HS-27A (cell line): ENCODE measurements at places on chromosomes 3 and 15.

- DNase-seq, result no peak
These were observed 543.1 kb upstream of the RGMA start for GRCh38 chr15:93631958-93632618.

- DNase-seq, result no peak
These were observed 76.5 kb downstream of the CD200R1L start for GRCh38 chr3:112770032-112770626.

- DNase-seq, result no peak
These were observed 216.9 kb upstream of the CDIN1 start for GRCh38 chr15:36362509-36362915.

DNA sequence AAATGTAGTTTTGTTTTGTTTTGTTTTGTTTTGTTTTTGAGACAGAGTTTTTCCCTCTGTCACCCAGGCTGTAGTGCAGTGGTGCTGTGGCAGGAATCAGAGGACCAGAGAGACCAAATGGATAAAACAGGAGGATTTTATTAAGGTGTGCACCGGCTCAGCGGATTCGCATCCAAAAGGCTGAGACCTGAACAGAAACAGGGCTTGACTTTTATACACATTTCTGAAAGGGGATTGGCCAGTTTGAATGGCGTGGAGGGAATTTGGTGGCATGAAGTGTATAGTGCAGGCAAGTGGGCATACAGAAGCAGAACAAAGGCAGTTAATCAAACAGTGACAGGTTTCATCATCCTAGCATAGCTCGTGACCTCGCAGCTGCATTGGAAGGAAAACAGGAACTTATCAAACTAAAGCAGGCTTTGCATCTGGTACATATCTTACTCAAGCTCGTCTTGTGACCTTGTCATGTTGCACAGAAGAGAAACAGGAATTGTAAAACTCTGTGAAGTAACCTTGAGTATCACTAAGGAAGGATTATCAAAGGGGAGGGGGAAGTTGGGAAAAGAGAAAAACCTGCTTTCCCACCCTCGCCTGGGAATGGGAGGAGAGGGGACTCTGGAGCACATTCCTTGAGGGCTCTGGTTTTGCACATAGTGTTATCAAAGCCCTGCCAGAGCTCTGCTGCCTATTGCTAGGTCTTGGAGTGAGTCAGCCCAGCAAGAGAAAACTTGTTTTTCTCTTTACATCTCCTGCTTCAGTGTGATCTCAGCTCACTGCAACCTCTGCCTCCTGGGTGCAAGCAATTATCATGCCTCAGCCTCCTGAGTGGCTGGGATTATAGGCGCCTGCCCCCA lies 38.5 kb downstream of the C3orf62 start:
- DNase-seq, result no peak

GRCh38 chr3:50221411-50222168 lies 14.4 kb upstream of the GNAI2 start:
- no peak for DNase-seq

GRCh38 chr15:42157381-42157780 lies 945 bp upstream of the PLA2G4F start:
- DNase-seq, result no peak

DNA sequence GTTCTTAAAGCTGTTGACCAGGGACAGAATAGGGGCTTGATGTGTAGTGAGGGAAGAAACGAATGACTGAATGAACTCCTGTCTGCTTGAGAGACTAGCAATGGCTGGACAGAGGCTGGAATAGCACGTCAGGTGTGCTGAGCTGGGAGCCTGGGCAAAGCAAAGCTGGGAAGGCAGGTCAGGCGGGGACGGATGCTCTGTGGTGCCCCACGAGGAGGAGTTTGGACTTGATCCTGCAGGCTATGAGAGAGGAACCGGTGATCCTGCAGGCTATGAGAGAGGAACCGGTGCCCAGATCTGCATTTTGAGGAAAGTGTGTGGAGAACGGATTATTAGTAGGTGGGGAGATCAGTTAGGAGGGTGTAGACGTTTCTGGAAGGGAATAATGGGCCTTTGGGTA lies 31.3 kb upstream of the PSTPIP1 start:
- no peak for DNase-seq

DNA sequence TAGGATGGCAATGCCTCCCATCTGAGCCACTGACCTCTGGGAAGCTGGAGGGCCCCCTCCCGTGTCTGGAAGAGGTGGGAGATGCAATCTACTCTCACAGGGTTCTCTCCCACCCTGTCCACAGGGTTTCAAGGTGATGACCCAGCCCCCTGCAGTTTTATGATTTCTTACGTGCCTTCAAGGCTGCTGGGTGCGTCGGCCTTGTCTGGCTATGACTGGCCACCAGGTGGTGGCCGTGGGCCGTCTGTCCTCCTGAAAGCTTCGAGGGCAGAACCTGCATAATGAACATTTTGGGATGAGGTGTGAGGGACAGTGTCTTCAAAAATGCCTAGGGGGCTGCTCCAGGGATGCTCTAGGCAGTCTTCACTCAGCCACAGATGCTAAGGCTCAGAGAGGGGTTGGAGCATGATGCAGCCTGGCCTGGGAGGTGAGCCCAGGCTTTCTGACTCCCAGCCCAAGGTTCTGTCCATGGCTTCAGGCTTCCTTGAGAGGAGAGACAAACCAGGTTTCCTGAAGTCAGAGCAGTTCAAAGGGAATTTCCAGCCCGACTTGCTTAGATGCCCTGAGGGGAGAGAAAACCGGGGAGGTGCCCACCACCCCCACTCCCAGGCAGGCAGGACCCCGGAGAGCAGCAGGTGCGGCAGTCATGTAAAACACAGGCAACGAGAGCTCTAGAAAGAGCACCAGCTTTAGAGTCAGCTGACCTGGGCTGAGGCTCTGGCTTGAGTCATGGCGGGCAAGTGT lies 18.7 kb downstream of the ISG20 start:
- DNase-seq, result no peak

DNA sequence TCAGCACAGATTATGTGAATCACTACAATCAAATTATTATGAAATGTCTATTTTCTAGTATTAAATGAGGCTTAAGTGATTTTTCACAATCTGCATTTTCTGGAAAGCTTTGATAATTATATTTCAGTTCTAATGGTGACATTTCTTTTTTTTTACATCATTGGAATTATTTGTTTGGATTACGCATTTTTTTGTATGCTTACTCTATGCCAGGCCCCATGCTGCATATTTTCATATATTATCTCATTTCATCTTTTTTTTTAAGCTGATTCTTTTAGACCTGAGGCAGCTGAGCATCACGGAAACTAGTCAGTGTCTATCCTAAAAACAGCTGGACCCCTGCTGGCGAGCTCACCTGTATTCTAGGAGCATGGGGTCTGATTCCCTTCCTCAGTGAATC lies 31.1 kb downstream of the SLCO3A1 start:
- DNase-seq, result no peak

DNA sequence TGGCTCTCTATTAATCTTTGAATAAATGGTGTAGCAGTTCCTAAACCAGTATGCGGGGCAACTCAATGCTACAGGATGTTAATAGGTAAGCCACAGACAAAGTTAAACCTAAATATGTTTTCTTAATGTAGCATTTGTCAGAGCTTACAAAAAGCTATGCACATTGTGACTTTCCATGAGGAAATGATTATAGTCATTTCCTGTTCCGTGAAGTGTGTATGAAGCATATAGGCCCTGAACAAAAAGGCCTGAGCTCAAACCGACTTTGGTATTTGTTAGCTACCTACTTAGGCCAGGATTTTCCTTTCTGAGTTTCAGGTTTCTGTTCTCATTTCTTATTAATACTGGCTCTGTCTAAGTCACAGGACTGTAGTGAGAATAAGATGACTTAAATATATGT lies 14.2 kb downstream of the ZNF80 start:
- DNase-seq, result no peak

DNA sequence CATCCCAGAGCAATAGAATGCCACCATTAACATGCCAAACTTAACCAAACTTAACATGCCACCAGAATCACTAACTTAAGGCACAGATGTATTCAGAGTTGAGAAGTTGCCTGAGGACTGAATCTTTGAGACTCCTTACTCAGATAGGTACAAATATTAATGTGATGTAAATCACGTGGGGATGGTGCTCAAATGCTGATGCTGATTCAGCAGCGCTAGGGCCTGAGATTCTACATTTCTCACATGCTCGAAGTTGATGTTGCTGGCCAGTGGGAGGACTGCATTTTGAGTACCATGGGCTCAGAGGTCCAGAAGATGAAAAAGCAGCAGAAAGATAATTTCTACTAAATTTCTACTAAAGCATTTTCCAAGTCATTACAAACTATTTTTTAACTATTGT lies 54.1 kb downstream of the RPL22L1 start:
- no peak for DNase-seq

- DNase-seq, result no peak
These were observed 337.8 kb upstream of the TBC1D5 start for GRCh38 chr3:18080198-18080689.

- DNase-seq, result no peak
These were observed 1.3 kb upstream of the SPTSSB start for GRCh38 chr3:161372321-161373260.

GRCh38 chr3:52216585-52217408 lies 8.6 kb downstream of the TLR9 start:
- no peak for DNase-seq

GRCh38 chr3:43534675-43535074 lies 87.1 kb downstream of the ANO10 start:
- no peak for DNase-seq

DNA sequence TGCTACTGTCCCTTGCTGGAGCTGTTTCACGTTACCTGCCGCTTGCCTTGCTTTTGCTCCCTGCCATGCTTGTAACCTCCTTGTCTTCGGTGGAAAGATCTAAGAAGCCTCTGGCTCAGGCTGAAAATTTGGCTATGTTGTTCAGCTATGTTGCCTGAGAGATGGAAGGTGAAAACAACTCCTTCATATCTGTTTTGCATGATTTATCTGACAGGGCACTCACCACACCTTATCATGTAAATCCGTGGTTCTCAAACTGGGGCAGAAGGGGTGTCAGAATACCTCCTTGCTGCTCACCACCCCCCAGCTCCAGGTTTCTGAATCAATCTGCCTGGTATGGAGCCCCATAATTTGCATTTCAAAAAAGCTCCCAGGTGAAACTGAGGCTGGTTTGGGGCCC lies 6.5 kb upstream of the CORO2B start:
- no peak for DNase-seq

DNA sequence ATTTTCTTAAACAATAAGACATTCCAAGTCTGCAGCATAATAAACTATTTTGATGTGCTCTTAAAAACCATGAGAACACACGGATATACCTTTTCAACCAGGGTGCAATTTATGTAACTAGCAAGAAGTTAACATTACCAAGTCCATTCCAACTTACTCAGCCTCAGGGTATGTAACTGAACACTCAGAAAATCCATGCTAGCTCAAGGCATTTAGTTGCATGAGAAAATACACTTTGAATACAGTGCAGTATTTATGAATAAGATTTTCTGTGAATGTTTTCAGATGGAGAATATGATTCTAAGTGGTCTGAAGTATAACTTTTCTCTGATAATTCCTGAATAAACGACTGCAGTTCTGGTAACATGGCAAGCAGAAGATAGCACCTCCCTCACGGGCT lies 124.3 kb downstream of the SNRK start:
- no peak for DNase-seq

GRCh38 chr3:128253150-128253549 lies 99.9 kb downstream of the EEFSEC start:
- no peak for DNase-seq

DNA sequence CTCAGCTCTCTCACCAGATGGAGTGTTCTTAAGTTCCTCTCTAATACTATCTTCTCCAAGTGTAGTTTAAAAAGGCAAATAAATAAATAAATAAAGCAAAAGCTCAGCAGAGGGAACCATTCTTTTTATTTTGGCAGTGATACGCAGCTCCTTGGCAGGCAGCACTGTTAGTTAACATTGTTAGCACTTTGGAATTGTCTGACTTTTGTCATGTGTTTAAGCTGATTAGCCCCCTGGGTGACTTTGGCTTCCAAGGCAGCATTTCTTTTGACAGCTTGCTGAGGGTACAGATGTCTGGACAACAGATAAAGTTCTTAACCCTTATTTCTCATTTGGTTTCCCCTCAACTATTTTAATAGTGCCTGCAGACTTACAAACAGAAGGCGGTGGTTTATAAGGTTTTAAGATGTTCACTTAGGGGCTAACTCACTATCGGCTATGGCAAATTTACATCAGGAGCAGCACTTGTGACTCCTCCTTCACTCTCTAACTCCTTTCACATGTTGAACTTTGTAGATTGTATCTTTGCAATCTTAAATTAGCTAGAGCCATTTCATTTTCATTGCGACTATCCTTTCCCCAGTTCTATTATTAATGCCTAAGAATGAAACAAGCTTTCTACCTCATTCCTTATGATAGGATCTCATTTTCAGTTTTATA lies 213.4 kb downstream of the ZBBX start:
- DNase-seq, result no peak
